ENCODE measurements at places on chromosomes 12 and 14. TPM values are rescaled to one million over a fixed set of nuclear protein-coding genes. Genes with fewer than 3 reads are reported as not detected.

RPL41 gene
- 5,544 TPM for total RNA-seq

AQP5 gene
- total RNA-seq = not detected

SDSL gene
- total RNA-seq = 25.9 TPM

LRRC74A gene
- total RNA-seq = not detected

PSMA3 gene
- 200 TPM for total RNA-seq

DPY19L2 gene
- total RNA-seq = 1.6 TPM

TMBIM4 gene
- 48.9 TPM for total RNA-seq

LRTM2 gene
- total RNA-seq = 0.05 TPM

BEGAIN gene
- 6.1 TPM for total RNA-seq

RTL1 gene
- 0.27 TPM for total RNA-seq

HOXC12 gene
- total RNA-seq = not detected

MYO1H gene
- total RNA-seq = not detected

DIO3 gene
- 0.13 TPM for total RNA-seq

CLEC9A gene
- total RNA-seq = not detected

SLC2A3 gene
- total RNA-seq = 7.2 TPM

USP44 gene
- total RNA-seq = 0.09 TPM

SMOC1 gene
- 18.1 TPM for total RNA-seq

KLHL33 gene
- not detected for total RNA-seq

KRT86 gene
- 27.0 TPM for total RNA-seq

CLEC4A gene
- total RNA-seq = not detected

KCNA5 gene
- total RNA-seq = not detected

SYNDIG1L gene
- total RNA-seq = not detected

CTSG gene
- total RNA-seq = not detected

ADCY6 gene
- 12.2 TPM for total RNA-seq

SLC25A21 gene
- 0.53 TPM for total RNA-seq

BCL7A gene
- 9.2 TPM for total RNA-seq

PIANP gene
- 0.96 TPM for total RNA-seq

ADAM21 gene
- 0.08 TPM for total RNA-seq

LMNTD1 gene
- not detected for total RNA-seq

CLEC4E gene
- 0.41 TPM for total RNA-seq

TTC5 gene
- 15.4 TPM for total RNA-seq

TUNAR gene
- total RNA-seq = not detected

All from A549 treated with dexamethasone at 1 μM for 4 hours (cell line).